ENCODE measurements at places on chromosomes 5 and 9.

GRCh38 chr5:153987301-153987700 lies 51.4 kb downstream of the FAM114A2 start:
- DNase-seq: no peak

DNA sequence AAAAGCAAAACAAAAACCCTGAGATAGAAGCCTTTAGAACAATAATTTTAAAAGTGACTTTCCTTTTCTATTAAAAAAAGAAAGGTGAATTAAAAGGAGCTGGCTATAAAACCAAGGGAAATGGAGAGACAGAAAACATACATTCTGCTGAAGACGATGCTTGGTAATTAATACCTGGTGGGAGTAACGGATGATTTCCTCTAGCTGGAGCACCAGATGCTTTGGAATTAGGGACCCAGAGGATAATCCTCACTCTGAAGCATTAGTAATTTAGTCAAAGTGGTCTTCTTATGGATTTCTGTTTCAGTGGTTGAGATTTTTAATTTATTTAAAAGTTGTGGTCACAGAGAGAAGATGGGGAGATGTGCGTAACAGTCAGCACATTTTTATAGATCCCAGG lies 982.5 kb downstream of the TLE4 start:
- no peak for DNase-seq

- no peak for DNase-seq
Measured at GRCh38 chr9:20853866-20854265, 169.8 kb downstream of the FOCAD start.

- peak; percentile 44 for DNase-seq
Measured at GRCh38 chr5:167451076-167451475, 840.4 kb upstream of the WWC1 start.

DNA sequence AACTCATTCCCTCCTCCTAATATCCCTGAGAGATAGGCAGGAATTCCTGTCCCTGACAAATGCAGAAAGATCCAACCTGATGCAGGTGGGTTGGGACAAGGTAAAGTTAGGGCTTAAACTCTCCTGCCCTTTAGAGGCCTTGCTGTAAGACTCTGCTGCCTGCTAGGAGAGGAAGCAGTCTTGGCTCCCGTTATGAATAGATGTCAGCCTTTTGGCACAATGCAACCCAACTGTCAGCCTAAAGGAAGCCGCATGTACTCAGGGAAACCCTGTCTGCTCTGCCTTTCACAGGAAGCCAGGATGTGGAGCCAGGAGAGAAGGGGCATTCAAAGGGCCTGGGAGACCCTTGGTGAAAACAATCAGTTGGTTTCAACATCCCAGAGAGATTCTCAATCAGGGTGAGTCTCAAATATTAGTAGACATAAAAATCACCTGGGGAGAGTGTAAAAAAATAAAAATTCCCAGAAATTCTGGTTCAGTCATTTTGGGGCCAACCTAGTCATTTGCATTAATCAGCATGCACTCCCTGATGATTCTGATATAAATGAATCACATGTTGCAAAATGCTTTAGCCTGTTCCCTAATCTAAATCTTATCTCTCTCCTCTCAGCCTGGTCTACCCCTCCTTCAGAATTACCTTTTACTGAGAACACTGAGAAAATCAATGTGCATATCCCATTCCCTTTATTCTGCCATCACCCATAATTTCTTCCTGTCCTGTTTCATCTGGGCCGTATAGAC lies 136.2 kb upstream of the TRIM32 start:
- no peak for DNase-seq

- DNase-seq: peak; percentile 68
Measured at GRCh38 chr5:108727651-108728565, 19.8 kb upstream of the FER start.

GRCh38 chr5:131272307-131272706 lies 8.5 kb downstream of the CDC42SE2 start:
- no peak for DNase-seq

DNA sequence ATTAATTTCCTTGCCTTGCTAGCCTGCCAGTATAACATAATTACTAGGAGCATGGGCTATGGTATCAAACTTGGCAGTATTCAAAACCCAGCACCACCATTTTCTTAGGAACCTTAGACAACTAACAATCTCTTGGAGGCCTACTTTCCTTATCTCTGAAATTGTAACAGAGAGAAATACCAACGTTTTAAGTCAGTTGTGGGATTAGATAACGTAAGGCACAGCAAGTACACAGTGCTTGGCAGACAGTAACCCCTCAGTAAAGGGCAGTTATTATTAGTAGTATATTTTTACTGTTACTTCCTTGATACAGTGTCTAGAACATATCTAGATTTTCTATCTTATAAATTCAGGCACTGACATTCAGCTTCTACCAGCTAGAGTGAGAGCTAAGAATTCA lies 309.6 kb downstream of the ACTL7B start:
- DNase-seq: no peak

DNA sequence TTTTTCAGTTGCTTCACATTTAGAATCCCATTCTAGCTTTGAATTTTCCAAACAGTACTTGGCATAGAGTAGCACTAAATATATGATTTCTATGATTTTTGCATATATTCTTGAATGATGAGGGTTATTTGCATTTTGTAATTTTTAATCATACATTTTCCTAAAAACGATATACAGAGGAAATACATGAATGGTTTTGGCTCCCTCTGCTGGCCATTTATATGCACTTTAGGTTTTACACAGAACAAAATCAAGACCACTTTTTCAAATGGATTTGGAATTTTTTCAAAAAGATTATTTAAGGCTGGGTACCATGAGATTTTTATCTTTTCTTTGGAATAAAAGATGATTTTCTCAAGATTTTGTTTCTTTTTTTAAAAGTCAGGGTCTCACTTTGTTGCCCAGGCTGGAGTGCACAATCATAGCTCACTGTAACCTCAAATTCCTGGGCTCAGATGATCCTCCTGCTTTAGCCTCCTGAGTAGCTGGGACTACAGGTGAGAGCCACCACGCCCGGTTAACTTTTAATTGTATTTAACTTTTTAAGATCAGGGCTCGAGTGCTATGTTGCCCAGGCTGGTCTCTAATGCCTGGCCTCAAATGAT lies 16.7 kb upstream of the COMMD10 start:
- no peak for DNase-seq

DNA sequence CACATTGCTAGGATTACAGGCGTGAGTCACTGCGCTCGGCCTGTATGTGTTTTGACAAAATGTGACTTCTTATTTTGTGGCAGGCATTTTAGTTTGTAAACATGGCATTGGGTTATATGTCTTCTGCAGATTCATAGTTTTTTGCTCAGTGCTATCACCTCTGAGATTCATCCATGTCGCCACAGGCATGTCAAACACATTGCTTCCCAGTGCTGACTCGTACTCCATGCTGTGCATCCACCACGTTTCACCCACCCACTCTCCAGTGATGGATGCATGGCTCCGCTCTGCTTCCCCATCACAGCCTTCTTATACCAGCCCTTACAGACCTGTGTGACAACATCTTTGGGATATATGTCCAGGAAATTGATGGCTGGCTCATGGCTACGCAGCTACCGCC lies 158.8 kb downstream of the GAS1 start:
- DNase-seq: no peak

- no peak for DNase-seq
Measured at GRCh38 chr5:109694451-109694891, 4.7 kb downstream of the MAN2A1 start.

GRCh38 chr9:27059907-27060306 lies 49.1 kb upstream of the TEK start:
- no peak for DNase-seq

DNA sequence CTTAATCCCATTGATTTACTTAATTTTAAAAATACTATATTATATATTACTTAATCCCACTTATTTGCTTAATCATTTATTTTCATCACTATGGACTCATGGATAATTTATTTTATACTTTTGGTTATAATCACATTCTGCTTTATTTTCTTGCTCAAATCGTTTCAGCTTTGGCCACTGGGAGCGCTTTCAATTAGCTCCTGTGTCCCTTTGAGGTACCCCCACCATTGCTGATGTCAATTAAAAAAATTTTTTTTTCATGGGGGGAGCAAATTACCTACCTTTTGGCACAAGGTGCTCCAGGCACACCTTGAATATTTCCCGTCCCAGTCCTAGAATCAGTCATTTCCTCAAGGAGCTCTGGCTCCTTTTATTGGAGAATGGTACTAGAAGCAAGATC lies 1.4 kb upstream of the TRIO start:
- no peak for DNase-seq

GRCh38 chr9:127970401-127971313 lies 10.1 kb downstream of the EEIG1 start:
- DNase-seq: no peak

DNA sequence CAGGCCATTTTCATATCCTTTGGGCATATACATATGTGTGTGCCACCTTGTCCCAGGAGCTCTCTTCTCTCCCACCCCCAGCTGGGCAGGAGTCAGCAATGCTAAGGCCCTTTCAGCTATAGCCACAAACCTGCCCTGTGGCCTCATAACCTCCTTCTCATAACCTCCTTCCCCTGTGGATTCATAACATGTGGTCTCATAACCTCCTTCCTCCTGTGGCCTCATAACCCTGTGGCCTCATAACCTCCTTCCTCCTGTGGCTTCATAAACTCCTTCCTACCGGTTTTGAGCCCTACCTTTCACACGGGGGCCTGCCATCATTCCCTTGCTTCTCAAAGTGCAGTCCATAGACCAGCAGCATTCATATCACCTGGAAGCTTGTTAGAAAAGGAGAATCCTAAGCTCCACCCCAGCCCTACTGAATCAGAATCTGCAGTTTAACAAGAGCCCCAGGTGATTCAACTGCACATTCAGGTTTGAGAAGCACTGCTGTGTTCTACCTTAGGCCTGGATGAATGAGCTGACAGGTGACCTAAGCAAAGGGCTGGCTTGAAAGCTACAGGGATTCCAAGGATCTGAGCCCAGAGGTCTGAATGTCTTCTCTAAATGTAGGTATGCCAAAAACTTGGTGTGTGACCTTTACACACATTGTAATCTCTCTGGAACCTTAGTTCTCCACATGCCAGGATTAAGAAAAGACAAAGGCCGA lies 41.9 kb upstream of the PLPP6 start:
- DNase-seq: no peak

DNA sequence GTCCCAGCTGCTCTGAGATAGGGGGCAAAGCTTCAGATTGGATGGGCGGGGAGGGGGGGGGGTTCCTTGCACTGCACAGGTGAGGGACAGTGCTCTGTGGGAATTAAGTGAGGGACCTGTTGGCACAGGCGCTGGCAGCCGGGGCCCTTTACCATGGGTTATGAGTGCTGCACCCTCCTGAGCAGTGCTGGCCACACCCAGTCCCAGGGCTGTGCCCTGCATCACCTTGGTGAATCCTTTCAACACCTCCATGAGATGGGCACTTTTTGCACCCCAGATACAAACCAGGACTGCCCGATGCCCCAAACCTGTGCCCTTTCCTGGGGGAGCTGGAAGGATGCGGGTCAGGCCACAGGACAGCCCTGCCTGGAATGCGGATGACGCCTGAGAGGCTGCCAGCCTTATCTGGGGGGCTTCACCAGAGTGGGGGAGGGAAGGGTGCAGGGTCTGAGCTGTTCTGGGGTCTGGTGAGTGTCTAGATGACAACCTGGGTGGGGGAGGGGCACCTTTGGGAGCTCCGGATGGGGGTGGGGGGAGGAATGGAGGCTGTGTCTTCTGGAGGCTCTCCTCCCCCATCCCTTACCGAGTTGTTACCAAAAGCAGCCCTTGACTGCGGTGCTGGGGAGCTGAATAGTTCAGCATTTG lies 5.2 kb downstream of the CRB2 start:
- DNase-seq: no peak

- no peak for DNase-seq
Measured at GRCh38 chr9:128431207-128431606, 10.6 kb downstream of the CERCAM start.

DNA sequence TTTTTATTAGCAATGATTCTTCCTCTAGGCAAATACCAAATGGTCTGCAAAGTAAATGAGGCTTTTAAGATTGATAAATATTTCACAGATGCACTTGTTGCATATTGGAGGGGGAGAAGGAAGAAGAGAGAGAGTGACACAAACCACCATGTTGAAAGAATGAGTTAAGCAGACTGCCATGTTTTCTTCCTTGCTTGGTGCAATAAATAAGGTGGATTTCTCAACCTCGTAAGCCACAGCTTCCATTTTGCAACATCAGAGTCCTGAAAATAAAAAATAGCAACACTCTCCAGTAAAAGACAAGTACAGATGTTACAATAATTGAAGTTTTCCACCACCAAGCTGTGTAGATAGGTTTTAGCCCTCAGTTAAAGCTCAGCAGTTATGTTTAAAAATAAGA lies 202.9 kb downstream of the SGCD start:
- DNase-seq: peak; percentile 40

- no peak for DNase-seq
Measured at GRCh38 chr9:92738661-92739081, 26.0 kb downstream of the BICD2 start.

DNA sequence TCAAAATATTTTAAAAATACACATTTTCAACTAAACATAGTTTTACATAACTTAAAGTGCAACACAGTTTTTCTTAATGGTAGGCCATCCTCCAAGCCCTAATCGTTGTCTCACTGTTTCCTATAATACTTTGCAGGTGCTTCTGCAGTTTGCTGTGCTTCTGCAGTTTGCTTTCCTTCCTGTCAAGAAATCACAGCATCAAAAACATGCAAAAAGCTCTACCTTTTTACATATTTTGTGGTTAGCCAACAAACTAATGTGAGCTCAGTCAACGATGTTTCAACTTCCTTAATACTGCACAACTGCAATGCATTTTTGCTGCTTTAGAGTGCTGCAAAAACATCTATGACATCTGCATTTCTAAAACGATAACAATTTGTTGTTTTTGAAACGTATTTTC lies 25.2 kb downstream of the EMB start:
- no peak for DNase-seq

- peak; percentile 46 for DNase-seq
Measured at GRCh38 chr5:7886849-7887475, 18.0 kb downstream of the MTRR start.

DNA sequence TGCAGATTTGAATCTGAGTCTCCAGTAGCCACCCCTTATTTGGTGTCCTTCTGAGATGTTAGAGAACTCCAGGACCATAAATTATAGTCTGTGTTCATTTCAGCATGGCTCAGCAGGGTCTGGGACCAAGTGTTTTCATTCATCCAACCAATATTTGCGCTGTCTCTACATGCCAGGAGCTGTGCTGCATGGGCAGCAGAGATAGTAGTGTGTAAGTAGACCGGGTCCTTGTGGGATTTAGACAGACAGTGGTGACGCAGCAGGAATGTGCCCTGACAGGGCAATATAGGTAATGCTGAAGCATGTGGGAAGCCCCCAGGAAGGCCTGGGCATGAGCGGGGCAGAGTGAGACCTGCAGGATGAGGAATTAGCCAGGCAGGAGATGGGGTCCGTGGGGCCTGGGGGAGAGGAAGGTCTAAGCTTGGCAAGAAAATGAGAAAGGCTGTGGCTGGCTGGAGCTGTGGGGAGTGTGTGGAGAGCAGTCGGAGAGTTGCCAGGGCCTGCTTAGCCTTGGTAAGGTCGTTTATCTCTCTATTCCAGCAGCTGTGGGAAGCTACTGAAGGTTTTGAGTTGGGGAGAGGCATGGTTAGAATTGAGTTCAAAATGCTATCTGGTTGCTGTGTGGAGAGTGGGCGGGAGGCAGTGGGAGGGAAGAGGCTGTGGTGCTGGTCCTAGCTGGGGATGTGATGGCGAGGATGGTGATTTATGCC lies 16.8 kb downstream of the STXBP1 start:
- no peak for DNase-seq
